ENCODE measurements at places on chromosomes 5 and 9.
A peak's percentile ranks its signal among the peaks of the same experiment; 100 is the strongest.

- DNase-seq = no peak
These were observed 121.0 kb downstream of the JAKMIP2 start for GRCh38 chr5:147661541-147661940.

- DNase-seq = no peak
These were observed 18.8 kb downstream of the RAPGEF1 start for GRCh38 chr9:131721076-131721475.

DNA sequence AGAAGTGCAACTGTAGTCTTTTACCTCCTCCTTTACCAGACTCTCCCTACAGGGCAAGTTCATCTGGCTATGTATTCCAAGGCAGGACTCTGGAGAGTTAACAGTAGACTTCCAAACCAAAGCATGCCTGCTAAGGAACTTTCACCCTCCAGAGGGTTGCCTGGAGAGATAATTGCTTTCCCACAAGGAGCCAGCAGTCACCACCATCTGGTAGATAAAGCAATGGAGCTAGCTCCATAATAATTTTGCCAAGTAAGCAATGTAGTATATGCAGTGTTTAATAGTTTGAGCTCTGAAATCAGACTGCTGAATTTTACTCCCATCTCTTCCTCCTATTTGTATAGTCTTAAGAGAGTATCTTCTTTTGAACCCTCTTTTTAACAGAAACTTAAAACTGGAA, 566.8 kb upstream of the PTGER4 start:
- DNase-seq = no peak

DNA sequence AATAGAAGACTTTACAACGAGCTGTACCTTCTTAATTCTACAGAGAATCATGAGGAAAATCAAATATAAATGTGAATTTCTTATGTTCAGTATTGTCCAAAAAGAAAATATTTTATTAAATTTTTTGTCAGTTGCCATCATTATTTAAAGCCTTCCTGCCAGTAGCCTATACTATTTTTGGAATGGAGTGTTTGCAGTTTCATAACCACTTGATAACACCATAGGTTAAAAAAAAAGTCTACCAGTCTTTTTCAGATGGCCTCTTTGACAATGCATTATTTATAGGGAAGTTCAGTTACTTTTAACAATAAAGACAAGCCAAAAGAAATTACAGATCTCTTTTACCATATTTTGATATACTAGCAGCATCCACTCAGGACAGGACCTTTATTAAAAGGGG, 80.3 kb upstream of the CCDC152 start:
- no peak for DNase-seq

GRCh38 chr9:108643731-108644510, 211.9 kb downstream of the ACTL7B start:
- DNase-seq = no peak

GRCh38 chr9:115498303-115498702, 380.3 kb upstream of the TNC start:
- DNase-seq = no peak

DNA sequence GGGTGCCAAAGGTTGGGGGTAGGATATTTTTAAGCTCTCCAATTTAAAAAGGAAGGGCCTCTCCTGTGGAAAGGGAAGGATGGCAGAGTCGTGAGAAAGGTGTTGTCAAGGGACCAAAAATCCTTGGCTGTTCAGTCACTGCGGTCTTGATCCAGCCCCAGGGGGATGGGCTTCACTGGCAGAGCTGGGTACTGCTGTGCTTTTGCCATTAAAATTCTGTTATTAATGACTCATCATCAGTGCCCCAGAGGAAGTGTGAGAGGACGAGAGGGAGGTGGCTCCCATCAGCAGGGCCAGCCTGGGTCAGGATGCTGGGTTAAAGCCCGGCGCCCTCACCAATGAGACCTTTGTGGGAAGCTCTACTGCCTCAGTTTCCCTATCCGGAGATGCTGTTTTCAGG, 16.7 kb downstream of the PCDH12 start:
- no peak for DNase-seq

- DNase-seq = no peak
These were observed 57.2 kb downstream of the WDR70 start for GRCh38 chr5:37436146-37436934.

- DNase-seq = no peak
These were observed 16.9 kb downstream of the TEK start for GRCh38 chr9:27125936-27126335.

GRCh38 chr5:172428224-172429166, 25.8 kb downstream of the SH3PXD2B start:
- DNase-seq = no peak

DNA sequence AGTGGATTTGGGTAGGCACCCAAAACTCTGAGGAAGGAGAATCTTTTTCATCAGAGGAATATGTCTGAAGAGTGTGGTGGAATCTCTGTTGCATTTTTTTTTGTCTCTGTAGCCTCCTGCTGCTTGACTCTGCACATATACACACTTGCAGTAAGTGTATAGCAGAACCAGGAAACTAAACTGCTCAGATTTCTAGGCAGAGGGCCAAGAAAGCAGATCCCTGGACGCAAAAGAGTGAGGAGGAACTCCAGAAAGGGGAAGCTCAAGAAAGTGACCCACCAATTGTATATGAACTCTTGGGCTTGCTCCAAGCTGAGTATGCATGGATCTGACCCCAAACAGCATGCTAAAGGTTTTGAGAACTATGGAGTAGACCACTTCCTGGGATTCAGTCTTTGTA, 181.8 kb downstream of the GADD45G start:
- DNase-seq = no peak

DNA sequence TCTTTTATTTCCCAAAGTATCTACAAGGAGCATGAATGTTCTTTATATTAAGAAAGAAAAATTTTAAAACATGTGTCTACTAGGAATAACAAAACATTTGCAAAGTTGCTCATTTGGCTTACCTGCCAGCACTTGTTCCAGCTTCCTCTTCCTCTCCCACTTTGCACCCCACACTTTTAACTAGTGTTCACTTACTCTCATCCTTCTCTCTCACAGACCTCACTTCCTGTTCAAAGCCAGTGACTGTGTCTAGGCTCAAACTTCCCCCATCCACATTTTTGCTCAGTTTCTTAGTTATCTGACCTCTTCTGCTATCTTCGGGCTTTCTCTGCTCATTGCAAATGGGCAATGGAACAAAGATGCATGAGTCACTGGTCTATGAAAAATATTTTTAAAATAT, 512.2 kb upstream of the ZNF462 start:
- no peak for DNase-seq

DNA sequence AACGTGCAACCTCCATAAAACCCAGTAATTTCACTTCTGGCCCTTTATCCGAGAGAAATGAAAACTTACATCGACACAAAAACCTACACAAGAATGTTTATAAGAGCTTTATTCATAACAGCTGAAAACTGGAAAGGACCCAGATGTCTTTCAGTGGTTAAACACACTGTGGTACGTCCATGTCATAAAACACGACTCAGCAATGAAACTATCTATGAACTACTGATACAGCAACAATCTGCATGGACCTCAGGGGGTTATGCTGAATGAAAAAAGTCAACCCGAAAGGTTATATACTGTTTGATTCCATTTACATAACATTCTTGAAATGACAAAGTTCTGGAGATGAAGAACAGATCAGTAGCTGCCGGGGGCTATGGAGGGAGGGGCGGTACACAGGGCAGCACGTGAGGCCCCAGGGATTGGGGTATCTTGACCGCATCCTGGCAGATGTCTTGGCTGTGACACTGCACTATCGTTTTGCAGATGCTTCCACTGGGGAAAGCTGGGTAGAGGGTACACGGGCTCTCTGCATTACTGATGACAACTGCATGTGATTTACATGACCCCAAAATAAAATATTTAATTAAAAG, 4.1 kb downstream of the CCDC127 start:
- DNase-seq = no peak

DNA sequence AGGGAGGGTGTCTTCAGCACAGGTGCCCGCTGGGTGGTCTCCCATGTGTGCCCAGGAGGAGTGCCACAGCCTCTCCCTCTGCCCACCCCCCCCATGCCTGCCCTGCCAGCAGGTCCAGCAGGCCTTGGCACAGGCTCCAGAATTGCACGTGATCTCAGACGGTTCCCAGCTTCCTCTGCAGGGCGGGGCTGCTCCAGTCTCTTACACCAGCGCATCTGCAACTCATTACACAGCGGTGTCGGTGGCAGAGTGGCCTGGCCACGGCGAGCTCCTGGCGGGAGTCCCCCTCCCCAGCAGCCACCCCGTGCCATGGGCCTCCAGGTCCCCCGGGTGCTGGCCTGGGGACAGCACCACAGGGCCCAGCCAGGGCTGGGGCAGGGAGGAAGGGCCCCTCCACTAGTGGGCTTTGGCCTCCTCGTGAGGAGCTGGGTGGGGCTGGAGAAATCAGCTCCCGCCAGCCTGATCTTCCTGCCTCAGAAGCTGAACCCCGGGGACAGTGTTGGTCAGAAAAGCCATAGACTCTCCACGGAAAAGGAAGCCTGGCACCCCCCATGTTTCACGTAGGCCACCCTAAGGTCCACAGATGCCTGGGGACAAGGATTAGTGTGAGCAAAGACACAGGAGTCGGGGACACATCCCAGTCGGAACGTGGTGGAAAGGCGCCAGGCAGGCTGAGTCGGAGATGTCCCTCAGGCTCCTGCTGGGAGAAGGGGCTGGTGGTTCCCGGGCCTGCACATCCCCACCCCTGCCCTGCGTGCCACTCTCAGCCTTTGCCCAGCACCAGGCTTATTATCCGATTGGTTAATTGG, 40.2 kb downstream of the RXRA start:
- peak; percentile 92 for DNase-seq

GRCh38 chr5:120367896-120368634, 96.0 kb upstream of the PRR16 start:
- DNase-seq = no peak

DNA sequence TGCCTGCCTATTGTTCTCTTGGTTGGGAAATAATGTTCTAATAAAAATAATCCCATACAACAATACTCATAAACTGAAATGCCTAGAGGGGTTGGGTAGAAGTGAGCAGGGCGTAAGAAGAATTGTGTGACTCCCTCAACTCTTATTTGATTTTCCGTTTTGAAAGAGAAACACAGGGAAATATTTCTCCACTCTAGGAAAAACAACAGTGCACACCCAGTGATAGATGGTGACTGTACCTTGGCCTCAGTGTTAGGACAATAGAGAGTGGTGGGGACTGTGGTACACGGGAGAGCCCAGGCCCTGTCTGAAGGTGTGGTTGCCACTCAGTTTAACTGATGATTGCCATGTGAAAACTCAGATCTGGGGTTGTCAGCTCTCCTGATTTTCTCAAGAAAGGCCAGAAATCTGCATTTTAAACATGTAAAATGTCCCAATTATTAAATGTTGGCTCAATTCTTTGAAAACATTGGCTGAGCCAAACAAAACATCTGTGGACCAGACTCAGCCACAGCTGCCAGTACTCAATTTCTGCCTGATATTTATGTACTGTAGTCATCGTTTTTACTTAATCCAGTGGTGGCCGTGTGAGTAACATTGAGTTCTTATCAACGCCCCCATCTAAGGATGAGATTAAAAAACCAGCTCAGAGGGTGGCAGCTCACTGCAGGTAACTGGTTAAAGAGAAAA, 103.8 kb upstream of the ZNF618 start:
- DNase-seq = no peak

- no peak for DNase-seq
These were observed 6.0 kb upstream of the ADAMTS16 start for GRCh38 chr5:5134107-5134506.

GRCh38 chr9:90308691-90309090, 333.9 kb downstream of the DIRAS2 start:
- DNase-seq = no peak

DNA sequence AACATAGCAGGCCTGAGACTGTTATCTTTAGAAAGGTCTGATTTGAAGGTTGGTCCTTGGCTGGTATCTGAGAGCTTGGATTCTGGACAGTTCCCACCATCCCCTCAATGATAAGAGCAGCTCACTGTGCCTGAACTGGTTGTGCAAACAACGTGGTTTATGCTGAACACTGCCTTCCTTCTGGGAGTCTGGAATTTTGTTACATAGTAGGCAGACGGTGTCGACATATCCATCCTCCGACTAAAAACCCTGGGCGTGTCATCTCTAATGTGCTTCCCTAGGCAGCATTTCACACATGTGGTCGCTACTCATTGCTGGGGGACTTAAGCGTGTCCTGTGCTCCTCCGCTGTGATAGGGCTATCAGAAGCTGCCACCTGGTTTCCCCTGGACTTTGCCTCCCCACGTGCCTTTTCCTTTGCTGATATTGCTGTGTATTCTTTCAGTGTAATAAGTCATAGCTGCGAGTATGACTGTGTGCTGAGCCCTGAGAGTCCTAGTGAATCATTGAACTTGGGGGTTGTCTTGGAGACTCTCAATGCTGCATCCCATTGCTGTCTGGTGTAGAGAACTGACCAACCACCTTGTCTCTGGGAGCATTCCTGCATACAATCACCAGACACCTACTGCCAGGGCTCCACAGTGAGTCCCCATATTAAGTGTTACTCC, 119.1 kb upstream of the TBC1D2 start:
- DNase-seq = no peak

DNA sequence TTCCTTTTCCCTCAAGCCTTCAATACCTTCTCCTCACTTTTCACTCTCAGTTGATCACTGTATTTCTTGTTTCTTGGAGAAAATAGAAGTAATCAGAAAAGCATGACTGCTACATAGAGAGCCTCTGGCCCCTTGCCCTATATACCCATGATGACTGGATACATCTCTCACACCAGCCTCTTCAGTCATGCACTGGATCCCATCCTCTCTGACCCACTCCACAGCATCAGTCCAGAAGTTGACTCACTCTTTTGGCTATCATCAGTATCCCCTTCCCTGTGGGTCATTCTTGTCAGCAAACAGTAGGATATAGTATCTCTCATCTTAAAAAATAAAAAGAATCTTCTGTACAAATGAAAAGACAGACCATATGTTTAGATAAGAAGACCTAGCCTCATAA, 32.9 kb downstream of the PTCD2 start:
- DNase-seq = no peak

GRCh38 chr5:129112295-129112694, 17.7 kb downstream of the ISOC1 start:
- DNase-seq = no peak

- DNase-seq = no peak
These were observed 722.6 kb downstream of the TLE4 start for GRCh38 chr9:80294318-80294717.

DNA sequence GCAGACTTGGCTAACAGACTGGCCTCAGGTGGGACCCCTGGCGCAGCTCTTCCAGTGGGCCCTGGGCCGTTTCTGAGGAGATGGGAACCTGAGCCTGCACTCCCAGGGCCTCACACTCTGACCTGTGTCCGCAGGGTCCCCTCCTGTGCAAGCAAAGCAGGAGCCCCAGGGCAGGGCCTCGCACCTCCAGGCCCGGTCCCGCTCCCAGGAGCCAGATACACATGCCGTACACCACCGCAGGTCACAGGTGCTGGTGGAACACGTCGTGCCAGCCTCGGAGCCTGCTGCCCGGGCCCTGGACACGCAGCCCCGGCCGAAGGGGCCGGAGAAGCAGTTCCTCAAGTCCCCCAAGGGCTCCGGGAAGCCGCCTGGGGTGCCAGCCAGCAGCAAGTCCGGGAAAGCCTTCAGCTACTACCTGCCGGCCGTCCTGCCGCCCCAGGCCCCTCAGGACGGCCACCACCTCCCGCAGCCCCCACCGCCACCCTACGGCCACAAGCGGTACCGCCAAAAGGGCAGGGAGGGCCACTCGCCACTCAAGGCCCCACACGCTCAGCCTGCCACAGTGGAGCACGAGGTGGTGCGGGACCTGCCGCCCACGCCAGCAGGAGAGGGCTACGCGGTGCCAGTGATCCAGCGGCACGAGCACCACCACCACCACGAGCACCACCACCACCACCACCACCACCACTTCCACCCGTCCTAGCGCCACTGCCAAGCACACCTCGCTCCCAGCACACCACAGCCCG, 29.2 kb downstream of the NKD2 start:
- peak; percentile 14 for DNase-seq
